ENCODE measurements at places on chromosomes 7 and 10. TPM values are rescaled to one million over a fixed set of nuclear protein-coding genes. Genes with fewer than 3 reads are reported as not detected.

DNA sequence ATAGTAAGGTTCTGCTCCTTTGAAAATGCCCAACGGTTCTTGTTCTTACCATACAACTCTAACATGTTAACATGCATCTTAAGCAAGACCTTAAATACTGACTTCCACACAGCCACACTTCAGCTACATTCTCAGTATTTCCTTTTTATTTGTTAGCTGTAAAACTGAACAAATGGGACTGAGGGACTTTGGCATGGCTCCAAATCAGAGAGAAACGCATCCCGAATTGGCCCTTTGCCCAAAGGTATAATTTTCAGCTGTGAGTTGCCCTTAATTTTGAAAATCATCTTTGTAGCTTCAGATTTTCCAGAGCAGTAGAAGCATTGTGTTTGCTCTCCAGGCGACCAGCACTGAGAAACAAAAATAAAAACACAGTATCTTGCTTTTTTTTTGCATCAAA, 56.4 kb downstream of the NEUROD6 start:
- no peak for DNase-seq

DNA sequence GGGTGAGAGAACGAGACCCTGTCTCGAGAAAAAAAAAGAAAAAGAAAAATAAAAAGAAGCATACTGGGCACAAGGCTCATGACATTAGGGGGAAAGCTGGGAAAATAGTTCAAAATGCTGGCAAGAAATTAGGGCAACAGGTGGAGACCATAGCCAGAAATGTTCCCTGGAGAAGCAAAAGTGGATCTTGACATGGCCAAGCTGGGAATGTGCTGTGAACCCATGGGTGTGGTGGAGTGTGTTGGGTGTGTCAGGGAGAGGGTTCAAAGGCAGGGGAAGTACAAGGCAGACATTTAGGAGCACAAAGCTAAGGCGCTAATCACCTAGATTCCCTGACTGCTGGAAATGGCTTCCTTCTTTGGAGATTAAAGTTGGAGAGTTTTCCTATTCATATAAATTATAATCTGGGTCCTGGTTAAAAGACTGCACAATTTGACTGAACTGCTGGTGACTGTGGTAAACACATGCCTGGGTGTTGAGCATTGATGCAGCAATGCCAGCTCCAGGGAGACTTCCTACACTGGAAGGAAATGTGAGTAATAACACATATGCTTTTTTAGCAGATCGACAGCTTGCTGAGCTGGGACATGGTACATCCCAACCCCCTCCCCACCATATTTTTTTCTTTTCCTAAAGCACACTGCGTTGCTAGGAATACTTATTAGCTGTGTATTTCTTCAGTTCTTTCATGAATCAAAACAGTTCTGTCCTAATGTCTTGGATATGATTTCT, 70.1 kb upstream of the ARHGAP21 start:
- no peak for DNase-seq

DNA sequence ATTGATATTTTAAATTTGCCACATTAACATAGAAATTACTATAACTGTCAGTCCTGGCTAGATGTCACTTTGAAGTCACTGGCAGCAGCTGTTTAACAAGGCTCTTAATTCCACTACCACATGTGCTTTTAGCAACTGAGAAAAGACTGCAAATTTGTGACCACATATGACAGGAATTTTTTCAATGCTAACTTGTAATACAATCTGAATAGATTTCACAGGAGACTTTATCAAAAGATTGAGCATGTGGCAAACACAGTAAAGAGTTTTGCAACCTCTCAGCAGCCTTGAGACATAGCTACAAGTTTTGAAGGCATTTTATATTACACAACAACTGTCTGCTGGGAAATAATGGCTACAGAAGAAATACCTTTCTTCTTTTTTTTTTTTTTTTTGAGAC, 73.0 kb downstream of the MICU1 start:
- DNase-seq: no peak

GRCh38 chr7:83201355-83201754, 38.7 kb upstream of the PCLO start:
- no peak for DNase-seq

DNA sequence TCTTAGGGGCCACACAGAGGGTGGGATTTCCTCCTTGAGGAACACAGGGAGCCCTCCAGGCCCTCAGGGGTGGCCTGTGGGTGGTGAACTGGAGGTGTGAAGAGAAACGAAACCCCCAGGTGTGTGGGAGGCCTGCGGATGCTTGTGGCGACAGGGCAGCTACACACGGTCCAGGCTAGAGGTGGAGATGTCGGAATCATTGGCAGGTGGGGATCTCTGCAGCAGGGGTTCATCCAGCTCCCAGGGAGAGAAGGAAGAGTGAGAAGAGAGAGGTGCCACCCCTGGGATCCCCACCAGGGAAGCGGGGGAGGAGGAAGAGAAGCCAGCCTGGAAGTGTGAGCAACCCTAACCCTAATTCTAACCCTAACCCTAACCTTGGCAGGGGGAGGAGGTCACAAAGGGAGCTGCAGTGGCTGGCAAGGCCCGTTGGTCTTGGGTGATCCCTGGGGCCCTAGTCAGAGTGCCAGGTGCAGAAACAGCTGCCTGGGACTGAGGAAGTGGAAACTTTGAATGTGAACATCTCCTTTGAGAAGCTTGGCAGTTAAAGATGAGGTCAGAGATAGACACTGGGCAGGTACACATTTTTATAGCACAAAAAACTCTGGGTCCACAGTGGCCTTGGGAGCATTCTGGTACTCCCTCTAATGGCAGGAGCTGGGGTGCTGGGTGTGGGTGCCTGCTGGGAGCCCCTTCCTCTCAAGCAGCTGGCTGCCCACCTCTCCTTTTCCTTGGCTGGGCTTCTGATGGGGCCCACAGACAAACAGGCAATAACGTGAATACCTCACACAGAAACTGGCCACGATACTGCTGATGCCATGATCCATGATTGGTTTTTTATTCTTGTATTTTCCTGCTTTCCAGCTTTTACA, 6.8 kb upstream of the AEBP1 start:
- DNase-seq: no peak

GRCh38 chr7:148472406-148472805, 118.2 kb upstream of the C7orf33 start:
- no peak for DNase-seq

DNA sequence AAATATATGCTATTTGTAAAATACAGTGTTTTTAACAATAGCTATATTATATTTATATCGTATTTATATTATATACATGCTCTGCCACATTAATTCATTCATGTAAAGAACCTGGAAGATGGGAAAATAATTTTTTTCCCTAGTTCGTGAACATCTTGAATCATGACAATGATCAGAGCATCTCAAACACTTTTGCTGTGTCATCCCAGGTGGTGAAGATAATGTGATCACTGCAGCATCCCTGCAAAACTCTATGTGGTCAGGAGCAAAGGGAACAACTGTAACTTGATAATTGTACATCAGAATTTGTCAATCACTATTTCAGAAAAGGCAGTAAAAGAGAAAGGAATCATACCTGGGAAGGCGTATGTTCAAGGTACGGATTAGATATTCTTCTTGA, 39.3 kb downstream of the RAPGEF5 start:
- no peak for DNase-seq

DNA sequence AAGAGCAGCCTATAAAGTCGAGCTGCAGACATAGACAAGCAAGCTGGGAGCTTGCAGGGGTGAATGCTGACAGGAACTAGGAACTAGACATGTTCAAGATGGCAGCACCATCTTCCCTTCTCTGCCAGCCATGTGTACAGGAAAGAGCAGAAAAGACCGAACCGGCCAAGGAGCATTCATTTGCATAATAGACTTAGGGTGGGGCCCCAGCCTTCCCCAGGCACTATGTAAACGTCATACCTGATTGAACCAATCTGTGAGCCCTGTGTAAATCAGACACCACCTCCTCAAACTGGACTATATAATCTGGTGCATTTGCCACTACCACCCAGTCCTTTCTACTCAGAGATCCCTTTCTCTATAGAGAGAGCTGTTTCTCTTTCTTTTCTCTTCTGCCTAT, 106.9 kb upstream of the FAM3C start:
- DNase-seq: no peak

DNA sequence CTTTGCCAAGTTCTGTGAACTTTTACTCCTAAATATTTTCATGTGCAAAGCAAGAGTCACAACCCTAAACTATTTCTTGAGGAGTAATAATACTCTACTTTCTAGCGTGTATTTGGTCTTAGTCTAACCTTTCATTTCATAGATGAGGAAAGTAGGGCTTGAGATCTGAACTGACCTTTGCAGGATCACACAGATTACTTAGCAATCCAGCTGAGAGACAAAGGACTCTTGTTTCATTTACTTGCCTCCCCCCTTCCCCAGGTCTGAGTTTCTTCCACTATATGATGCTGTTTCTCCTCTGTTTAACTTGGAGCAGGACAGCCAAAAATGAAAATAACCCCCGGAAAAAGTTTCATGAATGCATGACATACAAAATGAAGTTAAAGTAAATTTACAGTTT, 75.3 kb upstream of the PTN start:
- no peak for DNase-seq

GRCh38 chr7:4842319-4843064, 19.3 kb downstream of the PAPOLB start:
- no peak for DNase-seq

GRCh38 chr10:7788639-7789286, 786 bp downstream of the ATP5F1C start:
- no peak for DNase-seq

DNA sequence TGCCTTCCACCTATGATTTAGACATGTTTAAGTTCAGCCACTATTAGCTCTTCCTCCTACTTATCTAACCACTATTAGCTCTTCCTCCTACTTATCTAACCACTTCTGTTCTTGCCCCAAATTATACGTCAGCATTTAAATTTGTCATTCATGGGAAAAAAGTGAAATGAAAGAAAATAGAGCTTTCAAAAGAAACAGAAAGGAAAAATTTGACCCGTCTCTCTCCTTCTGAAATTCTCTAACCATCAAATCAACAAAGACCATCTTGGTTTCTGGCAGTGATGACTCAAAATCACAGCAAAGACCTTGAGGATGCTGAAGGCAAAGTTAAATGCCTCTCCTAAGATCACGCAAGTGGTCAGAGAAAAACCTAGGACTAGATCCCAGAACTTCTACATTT, 2.6 kb downstream of the LIPA start:
- no peak for DNase-seq

DNA sequence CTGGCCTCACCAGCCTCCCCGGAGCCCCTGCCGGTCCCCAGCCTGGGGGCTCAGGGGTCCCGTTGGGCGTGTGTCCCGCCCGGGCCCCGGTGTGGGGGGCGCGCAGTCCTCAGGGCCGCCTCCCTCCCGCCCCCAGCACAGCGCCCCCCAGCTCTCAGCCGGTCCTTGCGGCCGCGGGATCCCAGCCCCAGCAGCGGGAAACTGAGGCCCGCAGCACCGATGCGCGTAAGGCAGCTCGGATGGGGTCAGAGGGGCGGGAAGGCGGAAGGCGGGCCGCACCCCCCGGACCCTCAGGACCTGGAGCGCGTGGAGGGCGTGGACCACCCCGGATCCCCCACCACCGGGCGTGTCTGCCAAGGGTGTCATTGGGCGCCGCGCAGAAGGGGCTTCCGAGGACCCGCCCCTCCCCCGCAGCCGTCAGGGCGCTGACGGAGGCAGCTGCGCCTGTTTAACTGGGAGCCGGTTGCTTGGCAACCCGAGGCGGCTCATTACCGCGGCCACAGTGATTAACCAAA, 14.9 kb downstream of the UNCX start:
- peak; percentile 25 for DNase-seq

DNA sequence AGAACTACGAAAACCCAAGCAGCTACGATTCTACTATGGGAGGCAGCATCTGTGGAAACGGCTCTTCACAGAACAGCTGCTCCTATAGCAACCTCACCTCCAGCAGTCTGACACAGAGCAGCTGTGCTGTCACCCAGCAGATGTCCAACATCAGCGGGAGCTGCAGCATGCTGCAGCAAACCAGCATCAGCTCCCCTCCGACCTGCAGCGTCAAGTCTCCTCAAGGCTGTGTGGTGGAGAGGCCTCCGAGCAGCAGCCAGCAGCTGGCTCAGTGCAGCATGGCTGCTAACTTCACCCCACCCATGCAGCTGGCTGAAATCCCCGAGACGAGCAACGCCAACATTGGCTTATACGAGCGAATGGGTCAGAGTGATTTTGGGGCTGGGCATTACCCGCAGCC, 81.6 kb upstream of the SAMD8 start:
- DNase-seq: no peak

DNA sequence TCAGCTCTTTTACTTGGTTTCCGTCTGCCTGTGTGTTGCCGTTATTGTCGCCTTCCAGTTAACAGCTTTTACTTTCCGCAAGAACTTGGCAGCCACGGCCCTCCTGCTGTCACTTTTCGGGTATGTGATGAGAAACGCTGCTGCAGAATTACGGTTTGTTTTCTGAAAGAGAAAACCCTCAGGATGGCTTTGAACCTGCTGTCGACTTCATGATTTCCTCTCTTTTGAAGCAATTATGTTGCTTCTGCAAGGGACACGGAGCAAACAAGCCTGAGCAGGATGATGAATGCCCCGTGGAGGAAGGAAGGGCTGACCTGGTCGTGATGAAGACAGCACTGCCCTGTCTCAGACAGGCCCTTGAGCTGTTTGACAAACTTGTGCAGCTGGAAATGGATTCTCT, 339.8 kb downstream of the ABCA13 start:
- DNase-seq: no peak

DNA sequence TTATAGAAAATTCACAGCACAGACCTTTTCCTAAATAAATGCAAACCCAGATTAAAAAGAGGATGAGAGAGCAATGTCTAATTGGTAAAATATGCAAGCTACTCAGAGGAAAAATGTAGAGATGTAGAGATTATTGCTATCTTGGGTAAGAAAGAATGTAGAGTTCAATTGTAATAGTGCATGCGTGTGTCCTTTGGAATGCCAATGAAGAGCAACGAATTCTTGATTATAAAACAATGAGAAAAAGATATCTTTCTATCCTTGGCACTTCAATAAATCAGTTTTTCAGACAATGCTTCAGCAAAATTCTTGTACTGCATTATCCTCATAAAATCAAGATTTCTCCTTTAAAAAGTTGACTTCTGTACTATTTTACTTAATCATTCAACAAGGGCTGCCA, 50.9 kb downstream of the SEMA3D start:
- DNase-seq: no peak

DNA sequence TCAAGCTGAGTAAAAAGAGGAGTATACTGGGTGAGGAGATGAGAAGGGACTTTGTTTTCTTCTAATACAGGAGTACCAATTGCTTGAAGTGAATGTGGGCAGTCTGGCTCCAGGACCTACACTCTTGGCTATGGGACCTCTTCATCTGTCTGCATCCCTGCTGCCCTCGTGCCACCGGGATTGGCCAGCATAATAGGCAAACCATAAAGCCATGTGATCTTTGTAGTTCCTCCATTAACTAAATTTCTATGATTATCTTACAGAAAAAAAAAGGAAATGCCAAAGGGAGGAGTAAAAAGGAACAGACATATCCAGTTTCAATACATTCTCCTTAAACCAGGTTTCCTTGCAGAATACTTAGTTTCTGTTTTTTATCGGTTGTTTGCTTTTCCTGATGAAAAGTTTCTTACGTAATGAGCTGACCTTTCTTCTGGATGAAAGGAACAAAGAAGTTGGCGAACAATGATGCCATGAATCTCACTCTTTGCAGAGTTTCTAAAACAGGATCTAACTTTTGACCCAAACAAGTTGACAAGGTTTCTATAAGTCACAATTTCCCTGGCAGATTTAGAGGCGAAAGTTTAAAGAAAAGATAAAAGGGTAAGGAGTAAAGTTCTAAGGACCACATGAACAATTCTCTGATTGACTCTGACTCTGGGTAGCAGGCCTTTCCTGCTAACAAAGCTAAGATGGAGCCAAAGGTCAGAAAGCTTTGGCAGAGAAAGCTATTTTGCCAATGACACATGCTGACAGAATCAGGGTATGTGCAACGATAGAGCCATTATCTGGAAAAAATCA, 54.1 kb downstream of the LAMB1 start:
- no peak for DNase-seq

ZEB1 gene
- 98.3 TPM for total RNA-seq

IL2RA gene
- 0.71 TPM for total RNA-seq

PNLIPRP1 gene
- total RNA-seq: not detected

TAS2R5 gene
- total RNA-seq: not detected

All from psoas muscle (tissue), 8 donors.